ENCODE measurements at places on chromosomes 5 and 9.

- no peak for DNase-seq
Observed at GRCh38 chr5:7625740-7626139, 225.2 kb downstream of the CFAP90 start.

DNA sequence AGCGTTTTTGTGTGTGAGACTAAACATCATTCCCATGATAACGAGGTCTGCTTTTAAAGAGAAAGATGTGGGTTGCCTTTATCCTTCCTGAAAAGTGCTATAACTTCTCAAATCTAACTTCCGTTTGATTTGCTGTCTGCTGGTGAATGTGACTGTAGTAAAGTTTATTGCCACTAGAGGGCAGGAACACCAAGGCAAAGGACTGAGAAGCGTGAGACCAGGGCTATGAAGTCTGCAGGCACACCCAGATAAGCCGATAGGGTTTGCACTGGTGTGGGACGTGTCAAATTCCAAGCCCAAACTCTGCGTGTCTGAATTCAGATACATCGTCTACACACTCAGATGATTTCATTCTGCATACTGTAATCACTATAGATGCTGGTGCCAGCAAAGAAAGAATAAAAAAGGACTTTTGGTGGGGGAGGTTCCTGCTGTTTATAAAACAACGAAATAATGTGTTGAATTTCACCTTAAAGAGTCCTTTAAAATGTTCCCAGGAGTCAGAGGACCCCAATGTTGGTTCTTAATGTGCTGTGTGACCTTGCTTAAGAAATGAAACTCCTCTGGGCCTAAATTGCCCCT lies 87.2 kb downstream of the PTTG1 start:
- DNase-seq = peak; percentile 87

- DNase-seq = no peak
Observed at GRCh38 chr9:125906144-125906543, 159.0 kb downstream of the PBX3 start.

- no peak for DNase-seq
Observed at GRCh38 chr5:156326718-156327259, at the start of gene SGCD. SGCD (plus strand) TSS chr5:156327164.
